ENCODE measurements at places on chromosomes 16 and 17.

DNA sequence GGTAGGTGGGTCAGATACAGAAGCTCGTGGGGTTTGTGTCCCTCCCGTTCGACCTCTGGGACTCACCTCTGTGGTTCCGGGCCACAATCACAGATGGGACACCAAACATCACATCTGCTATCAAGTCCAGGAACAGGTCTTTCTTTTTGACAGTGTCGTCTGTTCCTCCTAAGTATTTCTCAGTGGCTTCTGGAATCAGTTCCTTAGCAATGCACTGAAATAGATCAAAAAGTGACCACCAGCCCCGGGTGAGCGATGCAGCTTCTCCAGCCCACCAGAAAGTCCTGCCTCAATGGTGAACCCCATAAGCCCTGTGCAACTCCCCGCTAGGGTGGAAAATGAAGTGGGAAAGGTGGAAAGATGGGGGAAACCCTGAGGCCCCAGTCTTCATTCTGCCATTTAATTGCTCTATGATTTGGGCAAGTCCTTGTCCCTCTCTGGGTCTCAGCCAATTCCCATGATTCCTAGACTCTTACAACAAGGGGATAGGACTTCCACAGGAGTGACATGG, 22.4 kb downstream of the CES1 start:
- no peak for DNase-seq
- H3K4me1 ChIP-seq, result no peaks in the 10 kb centered on the region
- no peak overlapping the region for H3K4me3 ChIP-seq
- H3K27ac ChIP-seq, result no peak overlapping the region
- H3K27me3 ChIP-seq, result no peaks in the 10 kb centered on the region

GRCh38 chr16:84597528-84597896, 20.4 kb downstream of the COTL1 start:
- peaks cover 8% of the 10 kb centered on the region for H3K27me3 ChIP-seq
- H3K27ac ChIP-seq, result no peak overlapping the region
- H3K4me1 ChIP-seq, result no peaks in the 10 kb centered on the region
- H3K4me3 ChIP-seq, result no peak overlapping the region
- no peak for DNase-seq

DNA sequence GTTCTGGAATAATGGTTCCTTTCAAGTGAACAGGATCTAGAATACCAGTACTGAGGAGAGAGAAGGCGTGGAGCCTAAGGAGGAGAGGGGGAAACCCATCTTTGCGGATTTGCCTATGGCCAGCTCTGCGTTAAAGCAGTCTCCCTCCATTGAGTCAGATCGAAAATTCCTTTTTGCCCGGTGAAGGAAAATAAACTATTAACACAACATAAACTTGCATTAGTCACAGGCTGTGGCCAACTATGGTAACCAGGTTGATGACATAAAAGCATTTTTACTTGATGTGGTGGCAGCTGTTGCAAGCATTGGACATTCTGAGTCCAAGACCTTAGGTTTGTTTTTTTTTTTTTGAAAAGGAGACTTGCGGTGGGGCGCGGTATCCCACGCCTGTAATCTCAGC, 8.9 kb downstream of the LDAF1 start:
- H3K4me1 ChIP-seq, result peaks cover 17% of the 10 kb centered on the region
- no peak for DNase-seq
- H3K36me3 ChIP-seq, result peaks cover 57% of the 10 kb centered on the region
- no peak overlapping the region for H3K4me3 ChIP-seq

DNA sequence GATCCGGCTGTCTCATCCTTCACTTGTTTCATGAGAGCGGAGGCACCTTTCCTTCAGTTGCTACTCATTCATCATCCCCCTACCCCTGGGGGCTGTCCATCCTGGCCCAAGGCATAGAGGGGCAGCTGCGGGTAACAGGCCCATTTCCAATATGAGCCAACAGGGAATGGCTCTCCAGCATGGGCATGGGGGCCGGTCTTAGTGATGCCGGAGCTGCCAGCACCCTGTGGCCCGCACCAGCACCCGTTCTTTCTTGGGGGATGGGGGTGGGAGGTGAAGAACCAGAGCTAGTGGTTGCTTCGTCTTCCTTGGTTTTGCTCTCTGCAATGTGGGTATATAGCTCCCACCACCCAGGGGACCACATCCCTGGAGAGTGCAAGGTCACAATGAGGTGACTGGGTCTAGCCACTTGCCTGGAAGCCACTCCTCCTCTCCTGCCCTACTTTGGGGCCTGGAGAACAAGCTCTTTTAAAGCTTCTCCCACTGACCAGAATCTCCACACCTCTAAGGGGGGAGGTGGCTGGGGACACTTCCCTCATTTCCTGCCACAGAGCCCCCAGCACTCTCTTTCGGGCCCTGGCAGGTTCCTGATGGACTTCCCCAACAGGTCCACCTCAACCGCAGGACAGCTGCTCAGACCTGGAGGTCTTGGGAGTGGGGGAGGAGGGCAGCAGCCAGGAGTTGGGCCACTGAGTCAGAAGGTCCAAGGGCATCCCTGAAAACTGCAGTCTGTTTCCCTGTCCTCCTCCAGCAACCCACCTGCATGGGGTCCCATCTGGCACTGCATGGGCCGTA, 11.9 kb upstream of the TBX2 start:
- H3K27me3 ChIP-seq, result no peaks in the 10 kb centered on the region
- H3K4me3 ChIP-seq, result no peak overlapping the region
- H3K36me3 ChIP-seq, result no peaks in the 10 kb centered on the region
- no peak overlapping the region for H3K27ac ChIP-seq
- peak; percentile 42 for DNase-seq
- H3K4me1 ChIP-seq, result peaks cover 4% of the 10 kb centered on the region
